RWPE1 (cell line): ENCODE measurements at places on chromosomes 5 and 9.
A peak's percentile ranks its signal among the peaks of the same experiment; 100 is the strongest.

DNA sequence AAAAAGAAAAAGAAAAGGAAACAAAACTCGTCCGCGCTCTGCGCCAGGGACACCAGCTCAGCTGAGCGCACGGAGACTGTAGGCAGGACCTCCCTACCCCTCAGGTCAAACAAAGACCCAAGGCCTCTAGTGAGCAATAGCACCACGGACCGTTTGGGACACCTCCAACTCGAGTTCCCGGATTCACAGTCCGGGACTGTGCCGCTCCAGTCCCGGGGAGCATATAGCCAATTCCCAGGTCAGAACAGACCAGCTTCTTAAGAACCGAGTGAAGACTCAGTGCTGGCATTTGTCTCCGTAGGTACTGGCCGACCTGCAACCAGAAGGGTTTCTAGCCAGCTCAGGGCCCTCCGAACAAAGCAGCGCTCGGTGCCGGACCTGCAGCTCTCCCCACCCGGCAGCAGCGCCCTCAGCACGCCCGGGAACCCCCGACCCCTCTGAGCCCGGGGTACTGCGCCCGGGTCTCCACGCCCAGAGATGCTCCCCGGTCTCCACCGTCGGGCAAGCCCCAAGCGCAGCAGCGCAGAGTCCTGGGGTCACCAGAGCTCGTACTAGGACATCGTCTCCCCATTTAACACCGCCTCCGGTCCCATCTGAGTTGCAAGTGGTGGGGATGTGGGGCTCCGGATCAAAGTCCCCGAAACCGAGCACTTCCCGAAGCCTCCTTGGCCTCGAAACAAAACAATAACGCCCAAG is 591 bp downstream of the ABCA1 start:
- peak; percentile 63 for DNase-seq

- DNase-seq: no peak
These were observed 49.7 kb downstream of the PARP8 start for GRCh38 chr5:50716134-50716533.

DNA sequence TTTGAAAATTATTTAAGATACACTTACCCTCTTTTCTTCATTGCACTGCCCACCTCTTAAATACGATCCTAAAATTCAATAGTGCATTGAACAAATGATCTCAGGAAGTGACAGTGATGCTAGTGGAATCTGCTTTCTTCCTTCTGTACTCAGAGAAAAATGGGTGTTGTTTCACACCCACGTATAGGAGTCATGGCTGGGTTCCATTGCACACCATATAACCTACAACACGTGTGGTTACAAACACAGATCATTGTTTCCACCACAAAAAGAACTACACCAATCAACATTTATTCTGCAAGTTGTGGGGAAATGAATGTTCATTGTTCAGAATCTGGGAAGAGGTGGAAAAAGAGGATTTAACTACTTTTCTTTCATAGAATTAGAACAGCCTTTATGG is 275.9 kb downstream of the MAN2A1 start:
- no peak for DNase-seq

DNA sequence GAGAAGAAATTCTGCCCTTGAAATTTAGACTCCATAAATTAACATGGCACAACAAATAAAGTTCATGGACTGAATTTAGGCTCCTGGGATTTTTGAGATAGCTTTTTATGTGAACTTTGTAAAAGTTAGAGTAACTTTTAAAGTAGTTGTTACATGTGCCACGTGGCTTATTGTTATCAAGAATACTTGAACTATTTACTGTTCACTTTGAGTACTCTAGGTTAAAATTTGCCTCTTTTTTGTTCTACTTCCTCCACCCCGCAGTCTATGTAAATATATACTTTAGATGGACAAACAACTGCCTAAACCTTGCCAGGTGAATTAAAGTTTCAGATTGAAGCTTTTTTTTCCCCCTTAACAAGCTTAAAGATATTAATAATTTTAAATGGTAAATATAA is 457.9 kb downstream of the RAB3C start:
- no peak for DNase-seq

GRCh38 chr9:134455934-134456755 is 129.9 kb downstream of the RXRA start:
- peak; percentile 85 for DNase-seq

DNA sequence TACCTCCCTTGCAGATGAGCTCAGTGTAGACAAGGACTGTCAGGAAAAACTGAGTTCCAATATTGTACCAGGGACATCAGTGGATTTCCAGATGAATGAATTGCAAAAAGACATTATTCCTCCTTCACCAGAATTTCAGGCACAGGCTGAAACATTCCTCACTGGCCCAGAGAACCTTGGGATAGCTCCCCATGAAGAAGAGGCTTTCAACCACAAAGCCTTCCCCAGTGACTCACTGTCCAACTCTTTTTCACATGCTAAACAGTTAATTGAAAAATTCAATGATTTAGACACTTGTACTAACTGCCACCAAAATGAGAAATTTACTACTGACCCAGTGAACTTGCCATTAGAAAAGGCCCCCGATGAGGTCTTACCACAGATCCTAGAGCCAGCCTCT is 144.5 kb downstream of the UNC13B start:
- DNase-seq: no peak

DNA sequence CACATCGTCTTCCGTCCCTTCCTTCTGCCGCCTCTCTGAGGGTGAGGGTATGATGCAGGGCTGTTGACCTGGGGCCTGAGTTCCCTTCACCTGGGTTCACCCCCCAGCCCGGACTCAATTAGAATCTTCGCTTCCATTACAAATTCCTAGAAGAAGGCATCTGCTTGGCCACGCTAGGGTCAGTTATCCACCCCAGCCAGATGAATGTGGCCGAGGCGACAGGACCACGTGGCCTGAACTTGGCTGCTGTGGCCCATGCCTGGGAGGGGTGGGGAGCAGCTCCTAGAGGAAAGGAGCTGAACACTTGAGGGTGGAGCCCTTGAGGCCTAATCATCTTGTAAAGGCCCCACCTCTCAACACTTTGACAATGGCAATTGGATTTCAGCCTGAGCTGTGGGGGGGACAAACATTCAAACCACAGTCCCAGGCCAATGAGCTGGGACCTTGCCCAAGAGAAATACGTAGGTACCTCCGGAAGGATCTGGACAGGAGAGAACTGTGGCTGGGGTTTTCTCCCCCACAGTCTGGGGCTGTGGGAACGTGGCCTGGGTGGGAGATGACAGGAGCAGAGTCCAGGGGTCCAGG is 90.6 kb upstream of the ADAMTS2 start:
- DNase-seq: no peak

- peak; percentile 58 for DNase-seq
These were observed 663 bp upstream of the SMIM27 start for GRCh38 chr9:32551276-32552051.

GRCh38 chr5:97163360-97163764 is 19.7 kb downstream of the RIOK2 start:
- no peak for DNase-seq

DNA sequence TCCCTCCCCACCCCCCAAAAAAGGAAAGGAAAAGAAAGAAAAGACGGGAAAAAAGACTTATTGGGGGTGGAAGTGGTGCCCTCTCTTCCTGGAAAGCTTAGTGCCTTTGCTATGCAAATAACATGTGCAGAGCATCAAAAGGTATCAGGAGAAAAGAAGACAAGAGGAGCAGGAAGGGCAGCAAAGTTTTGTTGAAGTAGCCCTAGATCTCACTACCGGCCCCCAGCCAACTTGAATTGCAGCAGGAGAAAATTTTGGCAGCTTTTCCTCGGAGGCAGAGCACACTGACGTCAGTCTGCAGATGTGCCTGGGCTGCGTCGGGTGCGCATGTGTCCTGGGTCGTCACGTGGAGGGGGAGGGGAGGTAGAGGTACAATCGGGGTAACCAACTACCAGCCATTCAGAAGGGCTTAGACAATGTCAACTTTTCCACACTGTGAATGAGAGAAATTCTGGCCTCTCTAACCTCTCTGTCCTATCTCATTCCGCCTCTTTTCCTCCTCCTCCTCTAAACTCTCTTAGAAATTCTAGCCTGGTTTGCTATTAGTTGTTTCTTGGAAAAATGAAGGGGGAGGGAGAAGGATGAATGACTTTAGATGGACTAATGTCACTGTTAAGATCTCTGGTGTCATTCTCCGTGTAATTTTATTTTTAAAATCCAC is at the start of gene ADAMTS6:
Gene ADAMTS6, minus strand, starts transcription at position 286 of the 661 bp plus-strand sequence. CDS start 8,247 bp downstream, outside the sequence.
- DNase-seq: peak; percentile 79

DNA sequence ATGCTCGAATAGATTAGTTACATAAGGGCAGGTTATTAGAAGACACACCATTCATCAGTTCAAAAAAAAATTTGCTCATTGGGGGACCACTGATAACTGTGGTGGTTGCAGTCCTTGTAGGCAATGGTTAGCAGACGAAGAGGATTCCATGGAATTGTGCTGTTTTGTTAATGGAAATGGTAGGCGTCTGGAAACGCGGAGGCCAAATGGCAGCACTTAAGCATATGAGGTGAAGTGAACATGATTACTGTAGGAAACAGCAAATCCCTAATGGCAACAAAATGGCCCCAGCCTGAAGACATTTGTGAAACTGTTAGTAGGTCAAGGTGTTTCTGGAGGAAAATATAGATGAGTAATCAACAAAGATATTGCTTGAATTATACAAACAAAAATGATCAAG is 535.4 kb upstream of the PTPRD start:
- no peak for DNase-seq

DNA sequence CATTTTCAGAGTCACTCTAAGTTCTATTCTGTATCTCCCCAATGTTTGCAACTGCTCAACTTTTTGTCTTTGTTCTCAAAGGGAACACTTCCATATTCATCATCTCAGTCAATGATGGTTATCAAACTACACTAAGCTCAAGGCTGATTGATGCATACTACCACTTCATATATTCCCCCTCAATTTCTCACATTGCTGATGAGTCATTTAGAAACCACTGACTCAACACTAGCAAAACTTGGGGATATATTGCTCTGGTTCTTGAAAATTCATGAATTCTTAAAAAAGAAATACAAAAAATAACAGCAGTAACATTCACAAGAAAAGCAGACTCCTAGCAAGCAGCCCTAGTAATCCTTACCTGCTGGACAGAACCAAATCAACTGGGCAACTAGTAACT is 52.2 kb downstream of the ABHD17B start:
- peak; percentile 7 for DNase-seq

GRCh38 chr9:7935681-7936080 is 136.1 kb upstream of the DMAC1 start:
- DNase-seq: no peak

DNA sequence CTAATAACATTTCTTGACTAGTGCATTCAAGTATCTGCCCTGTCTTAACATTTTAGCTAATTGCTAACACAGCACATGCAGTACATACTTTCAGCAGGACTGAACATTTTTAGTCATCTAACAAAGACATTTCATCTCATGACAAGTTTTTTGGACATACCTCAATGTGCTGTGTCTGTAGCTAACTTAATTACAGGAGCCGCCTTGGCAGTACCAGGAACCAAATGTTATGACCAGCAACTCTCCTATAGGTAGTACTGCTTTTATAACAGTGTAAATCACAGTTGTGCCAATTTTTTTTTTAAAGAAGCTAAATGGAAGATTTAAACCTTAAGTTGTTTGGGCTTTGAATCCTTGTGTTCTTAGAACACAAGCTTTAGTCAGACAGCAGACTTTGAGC is 99.4 kb upstream of the SAP30L start:
- DNase-seq: no peak

- DNase-seq: no peak
These were observed at the start of gene SIT1 for GRCh38 chr9:35650341-35651158. SIT1 (minus strand) TSS chr9:35650931; CDS start chr9:35650853, 78 bp downstream.

DNA sequence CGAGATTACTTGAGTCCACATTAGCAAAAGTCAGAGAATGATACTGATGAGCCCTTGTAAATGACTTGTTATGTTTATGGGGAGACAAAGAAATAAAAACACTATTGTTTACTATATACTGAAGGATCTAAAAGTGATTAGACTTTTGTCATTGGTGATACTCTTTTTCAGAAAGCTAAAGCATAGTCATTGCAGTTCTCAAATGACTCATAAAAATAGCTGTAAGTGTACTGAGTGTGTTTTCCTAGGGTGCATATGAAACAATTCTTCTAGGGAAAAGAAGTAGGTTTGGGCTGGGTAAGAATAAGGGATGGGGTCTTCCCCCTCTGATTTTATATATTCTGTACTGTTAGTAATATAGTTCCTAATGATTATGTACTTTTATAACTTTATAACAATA is 32.6 kb downstream of the WDR36 start:
- DNase-seq: no peak

DNA sequence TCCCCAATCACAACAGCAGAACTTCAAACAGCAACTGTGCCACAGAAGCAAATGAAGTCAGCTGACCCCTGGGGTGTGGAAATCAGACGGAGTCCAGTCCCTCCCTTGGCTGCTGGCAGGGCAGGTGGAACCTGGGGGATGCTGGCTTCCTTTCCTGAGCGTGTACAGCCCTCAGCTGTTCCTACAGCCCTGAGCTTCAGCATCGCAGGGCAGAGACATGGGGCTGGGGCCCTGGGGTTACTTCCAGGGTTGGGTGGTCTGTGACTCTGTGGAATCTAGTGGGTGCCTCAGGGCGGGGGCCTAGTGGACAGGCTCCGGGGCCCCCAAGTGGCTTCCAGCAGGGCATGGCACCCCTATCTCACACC is 7.3 kb upstream of the RXRA start:
- no peak for DNase-seq

GRCh38 chr5:142873831-142874230 is 103.7 kb downstream of the ARHGAP26 start:
- no peak for DNase-seq

GRCh38 chr5:68922172-68922987 is 171.4 kb upstream of the SLC30A5 start:
- no peak for DNase-seq

DNA sequence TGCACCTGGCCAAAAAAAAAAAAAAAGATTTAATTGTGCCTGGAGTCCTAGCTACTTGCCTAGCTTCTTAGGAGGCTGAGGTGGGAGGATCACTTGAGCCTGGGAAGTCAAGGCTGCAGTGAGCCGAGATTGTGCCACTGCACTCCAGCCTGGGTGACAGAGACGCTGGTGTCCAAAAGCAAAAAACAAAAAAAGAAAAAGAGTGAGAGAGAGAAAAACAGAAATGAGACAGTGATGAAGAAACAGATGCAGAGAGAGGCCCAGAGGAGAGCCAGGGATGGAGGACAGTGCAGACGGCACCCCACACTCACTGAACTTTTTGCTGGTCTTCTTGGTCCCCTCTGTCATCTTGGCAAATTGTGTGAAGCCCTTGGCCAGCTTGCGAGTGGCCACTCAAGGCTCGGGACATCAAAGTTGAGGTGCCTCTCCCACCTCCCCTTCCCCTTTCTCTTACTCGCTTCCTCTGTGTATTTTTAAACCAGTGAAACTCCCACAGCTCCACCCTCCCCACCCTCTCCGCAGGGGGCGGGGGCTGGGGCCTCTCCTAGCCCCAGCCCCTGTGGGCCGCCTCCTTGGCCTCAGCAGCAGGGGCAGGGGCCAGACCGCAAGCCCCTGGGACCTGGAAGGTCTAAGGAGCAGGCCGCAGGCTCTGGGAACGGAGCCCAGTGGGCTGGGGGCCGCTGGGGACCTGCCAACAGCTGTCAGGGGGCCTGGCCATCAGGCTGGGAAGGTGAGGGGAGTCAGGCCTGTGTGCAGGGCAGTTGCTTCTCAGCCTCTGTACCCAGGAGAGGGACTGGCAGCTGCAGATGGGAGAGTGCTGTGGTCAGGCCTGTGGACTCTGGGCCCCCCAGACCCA is at the start of gene SH2D3C:
Gene SH2D3C, minus strand, starts transcription at position 387 of the 856 bp plus-strand sequence. Its CDS starts 39 bp downstream, at position 348.
- DNase-seq: no peak

GRCh38 chr5:138841531-138841930 is 33.6 kb downstream of the LRRTM2 start:
- no peak for DNase-seq
